K562 (cell line): ENCODE measurements at places on chromosomes 16 and 17.

GRCh38 chr16:68995011-68995504 lies 110.4 kb upstream of the HAS3 start:
- no peak for DNase-seq

DNA sequence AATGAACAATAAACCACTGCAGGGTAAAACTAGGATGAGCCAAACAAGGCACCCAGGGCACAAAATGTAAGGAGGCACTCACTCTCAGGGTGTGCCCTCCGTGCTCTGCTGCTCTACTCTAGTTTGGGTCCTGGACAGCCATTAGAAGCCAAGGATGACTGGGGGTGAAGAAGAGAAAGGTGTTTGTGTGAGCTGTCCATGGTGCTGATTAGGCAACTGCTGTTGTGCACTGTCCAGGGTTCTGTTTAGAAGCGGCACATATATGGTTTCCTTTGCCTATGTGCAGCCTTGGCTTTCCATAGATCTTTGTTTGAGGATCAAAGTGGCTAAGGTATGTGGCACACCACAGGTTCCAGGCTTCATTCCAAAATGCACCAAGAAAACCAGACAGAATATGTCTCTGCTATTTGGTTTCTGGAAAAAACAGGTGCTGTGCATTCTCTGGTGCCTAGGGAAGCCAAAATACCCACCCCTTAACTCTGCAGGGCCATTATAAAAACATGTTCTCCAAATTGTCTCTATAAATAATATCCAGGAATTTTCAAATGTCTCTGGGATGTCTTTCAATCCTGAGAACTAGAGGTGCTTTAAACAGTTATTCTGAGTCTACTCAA lies 123.5 kb downstream of the CBLN1 start:
- DNase-seq, result peak; percentile 47

GRCh38 chr16:56424791-56425438 lies 430 bp downstream of the AMFR start:
- peak; percentile 79 for DNase-seq

GRCh38 chr17:9971991-9972390 lies 66.9 kb upstream of the RCVRN start:
- no peak for DNase-seq

DNA sequence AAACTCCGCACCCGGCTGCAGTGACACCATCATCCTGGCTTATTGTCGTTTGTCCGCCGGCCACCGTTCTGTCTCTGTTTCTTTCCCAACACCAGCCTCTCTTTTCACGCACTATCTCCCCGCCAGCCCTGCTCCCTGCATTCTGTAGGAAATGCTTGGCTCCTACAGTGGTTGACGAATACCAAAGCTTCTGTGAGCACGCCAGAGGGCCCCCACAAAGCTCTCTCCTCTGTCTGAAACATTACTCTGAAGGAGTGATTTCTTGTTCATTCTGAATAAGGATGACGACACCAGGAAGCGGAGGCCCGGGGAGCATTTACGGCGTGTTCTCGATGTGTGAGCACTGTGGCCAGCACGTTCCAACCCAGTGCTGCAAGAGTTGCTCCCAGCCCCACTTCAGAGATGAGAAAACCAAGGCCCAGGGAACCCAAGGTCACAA lies 58.8 kb downstream of the ADCY9 start:
- no peak for DNase-seq

GRCh38 chr17:59616253-59616920 lies 3.3 kb upstream of the CLTC start:
- no peak for DNase-seq

DNA sequence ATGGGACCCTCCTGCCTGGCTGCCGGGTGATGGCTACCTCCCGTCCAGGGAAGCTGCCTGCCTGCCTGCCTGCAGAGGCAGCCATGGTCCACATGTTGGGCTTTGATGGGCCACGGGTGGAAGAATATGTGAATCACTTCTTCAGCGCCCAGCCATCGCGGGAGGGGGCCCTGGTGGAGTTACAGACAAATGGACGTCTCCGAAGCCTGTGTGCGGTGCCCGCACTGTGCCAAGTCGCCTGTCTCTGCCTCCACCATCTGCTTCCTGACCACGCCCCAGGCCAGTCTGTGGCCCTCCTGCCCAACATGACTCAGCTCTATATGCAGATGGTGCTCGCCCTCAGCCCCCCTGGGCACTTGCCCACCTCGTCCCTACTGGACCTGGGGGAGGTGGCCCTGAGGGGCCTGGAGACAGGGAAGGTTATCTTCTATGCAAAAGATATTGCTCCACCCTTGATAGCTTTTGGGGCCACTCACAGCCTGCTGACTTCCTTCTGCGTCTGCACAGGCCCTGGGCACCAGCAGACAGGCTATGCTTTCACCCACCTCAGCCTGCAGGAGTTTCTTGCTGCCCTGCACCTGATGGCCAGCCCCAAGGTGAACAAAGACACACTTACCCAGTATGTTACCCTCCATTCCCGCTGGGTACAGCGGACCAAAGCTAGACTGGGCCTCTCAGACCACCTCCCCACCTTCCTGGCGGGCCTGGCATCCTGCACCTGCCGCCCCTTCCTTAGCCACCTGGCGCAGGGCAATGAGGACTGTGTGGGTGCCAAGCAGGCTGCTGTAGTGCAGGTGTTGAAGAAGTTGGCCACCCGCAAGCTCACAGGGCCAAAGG lies 36.8 kb downstream of the NLRC5 start:
- DNase-seq, result no peak

- peak; percentile 53 for DNase-seq
These were observed 3.3 kb downstream of the CFAP20 start for GRCh38 chr16:58125781-58126335.

- DNase-seq, result no peak
These were observed 36.5 kb downstream of the GLP2R start for GRCh38 chr17:9862220-9862619.

DNA sequence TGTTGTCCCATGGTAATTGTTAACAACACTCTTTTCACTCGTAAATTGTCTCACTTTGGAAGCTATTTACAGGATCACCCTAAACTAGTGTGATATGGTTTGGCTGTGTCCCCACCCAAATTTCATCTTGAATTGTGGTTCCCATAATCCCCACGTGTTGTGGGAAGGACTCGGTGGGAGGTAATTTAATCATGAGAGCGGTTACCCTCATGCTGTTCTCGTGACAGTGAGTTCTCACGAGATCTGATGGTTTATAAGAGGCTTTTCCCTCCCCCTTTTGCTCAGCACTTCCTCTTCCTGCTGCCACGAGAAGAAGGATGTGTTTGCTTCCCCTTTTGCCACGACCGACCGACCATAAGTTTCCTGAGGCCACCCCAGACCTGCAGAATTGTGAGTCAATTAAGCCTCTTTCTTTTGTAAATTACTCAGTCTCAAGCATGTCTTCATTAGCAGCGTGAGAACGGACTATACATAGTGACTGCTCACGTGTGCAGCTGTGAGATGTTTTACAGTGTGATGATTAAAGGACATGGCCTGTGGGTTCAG lies 34.4 kb downstream of the DNAH3 start:
- DNase-seq, result peak; percentile 15
